Fibroblast of pulmonary artery (primary cell): ENCODE measurements at places on chromosomes 2 and 18.

DNA sequence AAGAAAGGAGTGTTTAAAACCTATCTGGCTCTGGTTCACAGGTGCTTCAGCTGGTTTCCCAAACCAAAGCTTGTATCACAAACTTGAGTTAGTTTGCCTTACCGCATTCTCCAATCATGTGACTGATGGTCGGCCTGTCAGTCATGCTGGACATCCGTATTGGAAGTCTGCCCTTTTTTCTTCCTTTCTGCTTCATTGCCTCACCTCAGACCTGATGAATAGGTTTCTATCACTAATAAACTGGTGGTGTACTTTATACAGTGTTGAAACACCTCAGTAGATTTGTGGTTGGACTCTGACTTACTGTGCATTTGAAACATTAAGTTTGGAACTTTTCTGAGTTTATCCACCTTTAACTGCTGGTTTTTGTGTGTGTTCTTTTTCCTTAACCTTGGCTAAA, 84.1 kb downstream of the R3HDM1 start:
- no peak for DNase-seq

GRCh38 chr2:102061962-102062795, 70.4 kb downstream of the IL1R2 start:
- DNase-seq, result peak; percentile 80

DNA sequence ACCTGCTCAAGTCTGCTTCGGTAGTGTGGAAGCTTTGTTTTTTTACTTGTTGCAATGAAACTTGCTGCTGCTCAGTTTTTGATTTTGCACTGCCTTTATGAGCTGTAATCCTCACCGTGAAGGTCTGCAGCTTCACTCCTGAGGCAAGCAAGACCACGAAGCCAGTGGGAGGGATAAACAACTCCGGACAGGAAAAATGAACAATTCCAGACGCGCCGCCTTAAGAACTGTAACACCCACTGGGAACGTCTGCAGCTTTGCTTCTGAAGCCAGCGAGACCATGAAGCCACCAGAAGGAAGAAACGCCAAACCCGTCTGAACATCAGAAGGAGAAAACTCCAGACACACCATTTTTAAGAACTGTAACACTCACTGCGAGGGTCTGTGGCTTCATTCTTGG, 245.7 kb upstream of the REG3G start:
- DNase-seq, result no peak

GRCh38 chr2:198186257-198186656, 381.9 kb downstream of the PLCL1 start:
- DNase-seq, result no peak

DNA sequence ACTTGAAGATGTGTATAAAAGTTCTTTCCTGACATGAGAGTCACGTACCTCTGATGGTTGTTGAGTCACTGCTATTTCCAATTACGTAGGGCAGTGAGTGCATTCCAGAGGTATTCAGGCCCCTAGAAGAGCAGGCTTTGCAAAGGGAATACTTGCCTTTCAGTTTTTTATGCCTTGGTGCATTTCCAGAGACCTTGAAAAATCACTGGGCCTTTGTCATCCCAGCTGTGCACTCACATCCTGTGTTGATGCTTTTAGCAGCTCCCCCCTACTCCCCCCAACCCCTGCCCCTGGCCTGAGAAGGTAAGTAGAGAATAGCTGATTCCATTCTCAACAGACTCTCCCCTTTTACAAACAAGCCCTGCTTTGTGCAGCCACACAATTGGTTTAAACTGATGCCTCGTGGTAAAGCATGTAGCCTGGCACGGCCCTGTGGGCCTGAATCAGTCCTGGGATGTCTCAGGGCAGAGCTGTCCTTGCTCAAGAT, 174.2 kb downstream of the PRPF40A start:
- DNase-seq, result peak; percentile 96
